Epithelial cell of alveolus of lung (primary cell): ENCODE measurements at places on chromosomes 12 and 14. TPM values are rescaled to one million over a fixed set of nuclear protein-coding genes. Genes with fewer than 3 reads are reported as not detected.

PDE3A gene
- 3.6 and 20.3 TPM in 2 replicates for total RNA-seq

TDG gene
- total RNA-seq, result 14.2 and 19.6 TPM in 2 replicates

REP15 gene
- 1.8 TPM in 1 of 2 replicates, not detected in the other for total RNA-seq

FOXM1 gene
- 13.1 and 39.3 TPM in 2 replicates for total RNA-seq

TEX22 gene
- total RNA-seq, result 0.13 and 1.4 TPM in 2 replicates

LTBP2 gene
- 52.7 and 110 TPM in 2 replicates for total RNA-seq

LHX5 gene
- not detected in 2 replicates for total RNA-seq

ADSS1 gene
- total RNA-seq, result 2.6 and 24.9 TPM in 2 replicates

KRT2 gene
- total RNA-seq, result not detected in 2 replicates

MGP gene
- total RNA-seq, result 13.6 and 48.4 TPM in 2 replicates

BDKRB2 gene
- total RNA-seq, result 43.4 and 49.1 TPM in 2 replicates

RNF212B gene
- total RNA-seq, result not detected in 2 replicates

TAS2R9 gene
- not detected in 2 replicates for total RNA-seq

TTC9 gene
- total RNA-seq, result 0.32 and 0.78 TPM in 2 replicates

PLA2G1B gene
- total RNA-seq, result not detected in 2 replicates

LRP10 gene
- total RNA-seq, result 97.6 and 109 TPM in 2 replicates

CCDC197 gene
- not detected in 2 replicates for total RNA-seq

RAD51AP1 gene
- 4.9 and 12.3 TPM in 2 replicates for total RNA-seq

CLEC4D gene
- not detected in 2 replicates for total RNA-seq

SAMD15 gene
- 0.39 and 0.48 TPM in 2 replicates for total RNA-seq

RNASE4 gene
- total RNA-seq, result 18.6 and 27.5 TPM in 2 replicates

C14orf180 gene
- total RNA-seq, result not detected in 2 replicates

CATSPERB gene
- total RNA-seq, result not detected in 2 replicates

GUCY2C gene
- total RNA-seq, result not detected in 2 replicates

TRPV4 gene
- 1.2 and 8.7 TPM in 2 replicates for total RNA-seq

KRT78 gene
- not detected in 2 replicates for total RNA-seq

C12orf56 gene
- total RNA-seq, result 0.13 TPM in 1 of 2 replicates, not detected in the other

OTUB2 gene
- total RNA-seq, result 0.48 and 3.2 TPM in 2 replicates

PAWR gene
- 5.3 and 16.7 TPM in 2 replicates for total RNA-seq

RERG gene
- 0.26 and 2.0 TPM in 2 replicates for total RNA-seq

FOXA1 gene
- total RNA-seq, result 2.1 and 2.7 TPM in 2 replicates

MMP17 gene
- total RNA-seq, result 15.9 and 18.1 TPM in 2 replicates

RDH12 gene
- not detected in 2 replicates for total RNA-seq

DTX1 gene
- total RNA-seq, result 0.39 TPM in 1 of 2 replicates, not detected in the other

STAB2 gene
- not detected in 2 replicates for total RNA-seq

CLEC4C gene
- not detected in 2 replicates for total RNA-seq

ITFG2 gene
- total RNA-seq, result 15.2 and 17.3 TPM in 2 replicates

E2F7 gene
- 4.6 and 10.3 TPM in 2 replicates for total RNA-seq

PZP gene
- under 0.01 TPM in 1 of 2 replicates, not detected in the other for total RNA-seq

CCDC184 gene
- 1.8 and 3.7 TPM in 2 replicates for total RNA-seq

ARMH4 gene
- total RNA-seq, result 0.91 and 1.6 TPM in 2 replicates
